ENCODE measurements at places on chromosomes 4 and X.

- DNase-seq: peak; percentile 32
Measured at GRCh38 chrX:150897421-150898320, 797 bp downstream of the CD99L2 start.

DNA sequence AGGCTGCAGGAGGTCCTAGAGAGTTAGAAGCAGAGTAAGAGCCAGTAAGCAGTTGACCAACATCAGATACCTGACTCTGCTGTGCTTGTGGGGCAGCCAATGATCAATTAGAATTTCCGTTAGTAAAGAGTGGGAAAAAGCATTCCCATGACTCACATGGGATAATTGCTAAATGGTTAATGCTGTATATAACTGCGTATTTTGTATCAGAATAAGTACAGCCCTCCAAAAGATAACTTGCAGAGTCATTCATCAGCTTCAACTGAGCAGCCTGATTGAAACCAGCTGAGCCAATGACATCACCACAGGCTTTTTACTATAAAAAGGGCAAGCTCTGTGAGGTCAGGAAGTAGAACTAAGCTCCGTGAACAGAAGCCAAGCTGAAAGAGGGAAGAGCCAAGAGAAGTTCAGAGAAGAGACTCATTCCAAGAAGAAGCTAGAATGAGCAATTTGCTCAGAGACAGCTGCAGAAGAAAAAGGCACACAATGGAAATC, 67.9 kb downstream of the PPP3CA start:
- DNase-seq: peak; percentile 95

DNA sequence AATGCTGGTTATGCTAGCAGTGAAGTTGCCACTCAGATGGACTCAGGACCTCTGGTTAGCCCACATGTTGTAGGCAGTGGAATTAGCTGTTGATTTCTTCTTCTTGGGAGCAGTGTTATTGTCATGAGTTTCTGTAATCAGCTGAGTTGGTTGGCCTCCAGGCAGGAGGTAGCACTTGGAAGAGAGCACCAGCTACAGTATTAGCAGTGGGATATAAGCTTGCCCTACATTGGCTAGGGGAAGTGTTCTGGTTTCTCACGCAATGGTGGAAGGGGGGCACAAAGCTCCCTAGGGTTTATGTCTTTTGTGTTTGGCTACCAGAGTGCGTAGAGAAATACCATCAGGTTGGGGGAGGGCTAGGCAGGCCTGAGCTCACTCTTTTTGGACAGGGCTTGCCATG, 34.0 kb upstream of the UCP1 start:
- no peak for DNase-seq

GRCh38 chrX:87874043-87874442, 356.4 kb downstream of the KLHL4 start:
- DNase-seq: no peak

DNA sequence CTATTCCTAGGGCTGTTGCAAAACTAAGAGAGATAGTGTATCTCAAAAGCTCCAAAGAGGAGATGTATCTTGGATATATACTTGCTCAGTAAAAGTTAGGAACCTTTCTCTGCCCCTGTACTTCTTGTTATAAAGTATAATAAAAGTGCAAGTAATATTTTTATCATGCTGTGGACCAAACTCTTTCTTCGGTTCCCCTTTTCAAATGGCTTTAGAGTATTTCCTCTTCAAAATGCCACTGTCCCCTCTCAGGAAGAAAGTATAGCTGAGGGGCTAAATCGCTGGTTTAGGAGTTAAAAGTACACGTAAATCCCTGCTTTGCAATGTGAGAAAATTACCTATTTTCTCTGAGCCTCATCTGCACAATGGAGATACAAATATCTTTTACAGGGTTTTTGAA, 169.1 kb upstream of the FTHL17 start:
- no peak for DNase-seq

GRCh38 chrX:137587151-137587550, 21.2 kb downstream of the ZIC3 start:
- no peak for DNase-seq

GRCh38 chr4:123386609-123387008, 10.0 kb upstream of the SPRY1 start:
- peak; percentile 39 for DNase-seq

DNA sequence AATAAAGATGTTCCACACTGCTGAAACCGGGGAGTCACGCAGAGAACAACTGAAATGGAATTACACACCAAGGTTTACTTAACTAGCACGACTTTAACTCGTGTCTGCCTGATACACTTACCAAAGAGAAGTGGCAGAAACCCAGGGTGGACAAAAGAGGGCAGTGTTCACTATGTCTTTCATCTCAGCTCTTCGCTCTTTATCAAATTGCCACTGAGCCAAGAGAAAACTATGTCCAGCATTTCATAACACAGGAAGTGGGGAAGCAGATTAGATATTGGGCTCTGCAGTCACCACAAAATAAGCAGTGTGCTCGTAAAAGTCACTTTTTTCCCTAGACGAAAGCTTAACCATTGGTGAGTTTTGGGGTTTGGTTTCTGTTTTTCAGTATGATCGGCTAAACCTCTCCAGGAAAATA, 155.7 kb downstream of the CHIC2 start:
- DNase-seq: peak; percentile 97

- DNase-seq: no peak
Measured at GRCh38 chr4:102665527-102665926, 95.2 kb downstream of the MANBA start.

- no peak for DNase-seq
Measured at GRCh38 chr4:112144546-112145325, 518 bp upstream of the FAM241A start.

DNA sequence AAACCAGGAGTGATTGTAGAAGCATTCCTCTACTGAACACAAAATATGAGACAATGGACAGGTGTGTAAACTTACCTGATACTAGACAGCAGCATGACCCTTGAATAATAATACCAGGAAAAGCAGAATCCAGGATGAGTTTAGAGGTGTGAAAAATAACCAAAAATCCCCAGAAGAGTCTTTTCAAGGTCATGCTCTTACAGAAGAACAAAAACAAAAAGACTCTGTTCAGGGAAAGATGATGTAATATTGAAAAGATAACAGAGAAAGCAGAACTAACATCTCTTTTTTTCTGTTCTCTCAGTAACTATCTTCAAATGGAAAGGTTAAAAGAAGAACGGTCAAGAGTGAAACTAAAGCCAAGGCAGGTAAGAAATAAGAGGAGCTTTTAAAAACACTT, 14.0 kb upstream of the ARHGAP10 start:
- DNase-seq: no peak

DNA sequence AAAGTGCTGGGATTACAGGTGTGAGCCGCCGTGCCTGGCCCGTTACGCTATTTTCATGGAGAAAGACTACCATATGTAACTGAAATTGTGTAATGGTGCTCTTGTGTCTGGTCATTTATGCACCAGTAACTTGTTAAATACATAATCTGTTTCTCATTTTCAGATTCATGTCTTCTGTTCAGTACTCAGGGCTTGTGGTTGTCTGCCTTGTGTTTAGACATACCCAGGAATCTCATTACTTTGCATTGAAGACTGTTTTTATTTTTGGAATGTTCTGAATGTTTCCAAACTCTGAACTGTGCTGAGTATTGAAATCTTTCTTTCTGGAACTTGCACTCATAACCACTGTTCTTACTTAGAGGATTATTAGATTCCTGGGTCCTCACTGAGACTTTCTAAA, 52.8 kb downstream of the PDLIM5 start:
- DNase-seq: peak; percentile 84

DNA sequence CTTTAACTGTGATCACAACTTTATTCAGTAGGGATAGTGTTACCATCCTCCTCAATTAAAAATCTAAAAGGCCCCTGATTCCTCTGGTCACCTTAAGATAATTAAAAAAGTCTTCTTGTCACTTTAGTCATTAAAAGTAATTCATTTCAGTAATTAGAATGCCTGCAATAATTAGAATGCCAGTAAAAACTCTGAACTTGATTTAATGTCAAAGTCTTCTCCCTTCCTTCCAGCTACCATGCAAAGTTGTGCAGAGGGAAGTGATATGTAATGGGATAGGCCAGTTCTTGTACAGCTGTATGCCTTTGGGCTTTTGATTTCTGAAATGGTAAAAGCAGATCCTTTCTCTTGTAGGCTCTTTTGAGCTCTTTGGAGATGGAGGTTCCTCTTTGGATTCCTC, 417.2 kb downstream of the ADAM29 start:
- DNase-seq: no peak

GRCh38 chr4:101762534-101762933, 28.0 kb upstream of the BANK1 start:
- no peak for DNase-seq

DNA sequence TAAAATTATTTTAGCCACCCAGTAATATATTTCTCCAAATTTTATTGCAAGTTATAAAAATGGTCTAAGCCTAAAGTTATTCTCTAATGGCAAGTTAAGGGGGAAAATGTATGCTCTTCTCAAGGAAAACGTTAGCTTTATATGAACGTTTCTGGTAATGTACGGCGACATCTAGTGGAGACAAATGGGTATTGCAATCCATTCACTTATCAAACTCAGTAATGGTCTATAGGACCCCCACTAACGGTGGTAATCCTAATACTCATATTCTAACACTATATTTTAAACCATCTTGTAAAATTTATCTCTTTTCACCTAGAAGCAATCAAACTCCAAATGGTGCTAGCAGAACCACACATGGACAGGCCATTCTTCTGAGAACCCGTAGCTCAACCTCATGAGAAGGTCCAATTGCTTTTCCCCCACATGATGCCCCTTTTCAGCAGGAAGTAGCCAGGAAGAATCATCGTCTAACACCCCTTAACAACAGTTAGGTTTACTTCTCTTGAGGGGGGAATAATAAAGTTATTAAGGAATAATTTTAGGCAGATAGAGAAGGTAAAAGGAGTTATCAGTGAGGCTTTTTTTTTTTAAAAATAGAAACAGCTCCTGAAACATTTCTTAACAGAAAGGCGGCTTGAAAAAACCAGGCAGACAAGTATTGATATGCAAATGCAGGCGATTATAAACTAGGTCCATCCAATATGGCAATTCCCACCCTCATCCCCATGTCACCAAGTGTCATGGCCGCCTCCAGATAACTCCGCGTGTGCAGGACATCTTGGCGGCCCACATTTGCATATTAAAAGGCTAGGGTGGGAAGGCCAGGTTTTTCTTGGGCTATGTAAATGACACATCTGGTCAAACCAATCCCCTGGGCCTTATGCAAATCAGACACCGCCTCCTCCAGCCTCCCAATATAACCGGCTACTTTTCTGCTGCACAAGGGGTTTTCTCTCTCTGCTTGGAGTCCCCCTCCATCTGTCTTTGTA, 35.0 kb downstream of the NUDT11 start:
- peak; percentile 54 for DNase-seq

DNA sequence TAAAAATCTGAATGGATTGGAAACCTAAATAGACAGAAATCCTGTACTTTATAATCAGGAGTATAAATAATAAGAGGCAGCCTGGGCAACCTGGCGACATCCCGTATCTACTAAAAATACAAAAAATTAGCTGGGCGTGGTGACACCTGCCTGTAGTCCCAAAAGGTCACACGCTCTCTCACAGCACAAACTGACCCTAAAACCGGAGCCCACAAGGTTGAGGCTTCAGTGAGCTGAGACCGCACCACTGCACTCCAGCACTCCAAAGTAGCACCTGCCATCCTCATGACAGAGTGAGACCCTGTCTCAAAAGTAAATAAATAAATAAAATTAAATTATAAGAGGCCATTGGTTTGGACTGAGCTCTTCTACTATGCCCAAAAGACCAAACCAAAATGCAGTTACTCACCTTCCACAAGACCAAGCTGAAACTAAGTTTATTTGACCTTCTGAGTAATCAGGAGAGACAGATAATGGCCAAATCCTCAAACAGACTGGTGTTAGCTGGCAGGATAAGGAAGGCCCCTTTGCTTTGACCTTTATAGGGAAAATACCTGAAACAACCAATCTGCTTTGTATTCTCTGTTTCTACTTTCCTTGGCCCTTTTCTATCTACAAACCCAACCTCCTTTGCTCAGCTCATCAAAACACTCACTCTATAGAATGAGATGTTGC, 3.2 kb upstream of the GRSF1 start:
- DNase-seq: no peak

DNA sequence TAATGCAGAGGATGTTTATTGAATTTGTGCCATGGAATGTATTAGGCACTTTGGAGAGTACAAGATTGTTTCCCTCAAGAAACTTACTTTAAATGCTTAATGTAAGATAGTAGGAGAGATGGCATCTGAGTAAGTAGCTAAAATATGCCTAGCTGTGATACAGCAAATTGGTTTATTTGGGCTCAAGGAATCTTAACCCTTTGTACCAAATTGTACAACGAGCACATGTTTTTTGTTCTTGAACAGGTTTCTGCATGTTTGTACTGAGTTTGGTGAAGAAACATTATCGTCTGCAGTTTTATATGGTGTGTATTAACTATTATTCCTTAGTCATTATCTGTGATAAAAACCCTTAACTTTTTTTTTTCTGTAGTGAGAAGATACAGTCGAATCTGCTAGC, 48.6 kb downstream of the CDS1 start:
- peak; percentile 51 for DNase-seq

- DNase-seq: no peak
Measured at GRCh38 chrX:153590961-153591956, 7.7 kb downstream of the CCNQ start.

DNA sequence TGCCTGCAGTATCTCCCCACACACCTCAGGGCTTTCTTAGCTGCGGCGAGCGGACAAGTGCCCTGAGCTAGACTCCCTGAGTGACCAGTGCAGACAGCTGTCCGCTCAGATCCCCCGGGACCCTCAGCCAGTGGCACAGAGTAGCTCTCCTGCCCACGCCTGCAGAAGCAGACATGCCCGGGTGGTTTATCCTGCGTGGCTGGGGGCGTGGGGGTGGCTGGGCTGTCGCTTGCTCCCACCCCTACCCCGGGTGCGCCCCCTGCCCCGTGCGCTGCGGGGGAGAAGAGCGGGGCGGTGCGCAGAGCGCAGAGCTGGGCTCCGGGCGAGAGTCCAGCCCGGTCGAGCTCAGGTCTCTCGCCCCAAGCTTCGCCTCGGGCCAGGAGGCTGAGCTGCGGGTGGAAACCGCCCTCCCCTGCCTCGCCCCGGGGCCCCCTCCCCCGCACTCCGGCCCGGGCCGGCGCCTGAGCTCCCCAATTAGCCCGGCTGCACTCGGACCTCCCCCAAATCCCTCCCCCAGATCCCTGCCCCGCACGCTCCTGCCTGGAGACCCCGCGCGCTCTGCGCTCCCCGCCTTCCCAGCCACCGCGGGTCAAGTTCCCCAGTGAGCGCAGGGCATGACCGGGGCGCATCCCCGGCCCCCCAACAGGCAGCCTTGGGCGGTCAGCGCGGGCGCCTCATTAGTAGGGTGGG, 11.7 kb upstream of the SHOX start:
- DNase-seq: no peak

DNA sequence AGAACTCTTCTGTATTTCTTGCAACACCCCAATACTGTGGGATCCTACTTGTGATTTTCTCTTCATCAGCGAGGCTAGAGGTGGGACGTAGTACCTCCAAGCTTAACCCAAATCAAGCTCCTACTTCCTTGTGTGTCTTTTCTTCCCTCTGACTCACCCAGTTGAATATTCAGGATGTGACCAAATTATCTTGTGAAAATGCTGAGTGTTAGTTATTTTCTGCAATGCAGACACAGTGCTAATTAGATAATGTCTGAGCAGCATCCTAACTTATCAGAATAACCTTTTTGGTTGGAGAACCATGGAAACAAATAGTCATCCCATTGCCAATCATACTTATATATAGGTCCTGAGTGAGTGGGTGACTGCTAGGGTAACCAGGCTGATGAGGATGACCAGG, 2.4 kb downstream of the MEPE start:
- peak; percentile 10 for DNase-seq
